RKO (cell line): ENCODE measurements at places on chromosomes 5 and 9.

DNA sequence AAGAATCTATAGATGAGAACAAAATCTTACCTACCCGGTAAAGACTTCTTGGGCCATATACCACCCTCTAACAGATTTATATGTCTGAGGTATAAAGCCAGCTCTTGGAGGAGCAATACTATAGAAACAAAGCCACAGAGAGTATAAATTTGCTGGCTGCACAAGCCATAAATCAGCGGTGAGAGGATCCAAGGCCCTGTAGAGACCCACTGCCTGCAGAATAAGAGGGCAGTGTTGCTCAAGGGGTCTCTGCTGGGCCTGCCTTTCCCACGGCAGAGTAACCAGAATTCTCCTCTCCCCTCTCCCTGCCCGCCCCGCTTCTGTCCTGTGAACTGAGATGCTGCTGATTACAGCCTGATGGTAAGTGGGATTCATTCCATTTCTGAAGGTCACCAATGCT lies 89.2 kb downstream of the NDFIP1 start:
- DNase-seq = no peak

GRCh38 chr5:39654715-39655114 lies 229.9 kb upstream of the DAB2 start:
- DNase-seq = no peak

GRCh38 chr9:96621618-96622017 lies 2.0 kb upstream of the CDC14B start:
- DNase-seq = no peak

DNA sequence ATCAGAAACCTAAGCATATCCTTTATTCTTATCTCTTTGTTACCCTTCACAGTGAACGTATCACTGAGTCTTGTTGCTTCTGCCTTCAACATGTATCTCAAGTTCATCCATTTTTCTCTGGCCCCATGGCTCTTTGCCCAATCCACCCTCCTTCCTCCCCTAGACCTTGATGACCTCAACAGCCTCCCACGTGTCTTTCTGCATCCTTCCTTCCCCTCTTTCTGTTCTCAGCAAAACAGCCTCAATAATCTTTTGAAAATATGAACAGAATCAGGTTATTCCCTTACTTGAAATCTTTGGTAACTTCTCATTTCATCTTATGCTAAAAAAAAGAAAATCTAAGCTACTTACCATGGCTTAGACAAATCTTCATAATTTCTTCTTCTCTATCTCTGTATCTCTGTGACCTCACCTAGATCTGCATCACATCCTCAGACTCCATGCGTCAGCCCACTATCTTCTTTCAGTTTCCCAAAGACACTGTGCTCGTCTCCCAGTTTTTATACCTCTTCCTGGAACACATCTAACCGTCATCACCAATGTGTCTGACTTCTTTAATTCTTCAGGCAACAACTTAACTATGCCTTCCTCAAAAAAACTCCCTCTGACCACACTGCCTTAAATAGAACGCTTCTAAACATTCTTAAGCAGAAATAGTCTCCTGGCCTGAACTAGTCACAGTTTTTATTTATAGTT lies 208.0 kb downstream of the PARP8 start:
- no peak for DNase-seq

DNA sequence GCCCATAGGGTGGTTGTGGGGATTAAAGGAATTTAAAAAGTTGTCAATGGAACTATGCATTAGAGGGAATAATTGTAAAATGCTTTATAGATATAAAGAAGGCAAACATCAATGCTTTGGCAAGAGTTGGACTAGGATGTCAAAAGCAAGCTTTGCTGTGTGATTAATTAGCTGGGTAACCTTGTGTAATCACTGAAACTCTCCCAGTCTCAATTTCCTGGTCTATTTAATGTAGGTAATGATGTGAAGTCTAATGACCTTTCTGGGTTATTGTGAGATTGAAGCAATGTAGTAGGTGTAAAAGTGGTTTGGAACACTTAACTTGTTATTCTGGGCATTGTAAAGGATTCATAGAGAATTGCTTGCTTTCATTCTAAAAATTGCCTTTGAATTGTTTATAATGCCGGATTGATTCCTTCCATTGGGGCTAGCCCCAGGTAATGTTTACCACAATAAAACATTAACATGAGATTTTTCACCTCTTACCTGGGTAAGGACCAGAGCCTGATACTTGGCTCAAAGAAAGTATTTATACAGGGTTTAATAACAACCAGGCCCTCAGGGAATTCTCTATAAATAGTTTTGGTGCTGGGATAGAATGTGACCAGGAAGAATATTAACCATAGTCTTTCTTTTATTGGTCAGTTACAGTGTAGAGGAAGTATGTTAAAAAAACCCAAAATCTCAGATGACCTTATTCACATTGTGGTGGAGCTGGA lies 30.0 kb upstream of the CLINT1 start:
- DNase-seq = no peak

GRCh38 chr5:162334944-162335343 lies 267.4 kb downstream of the GABRG2 start:
- no peak for DNase-seq

- no peak for DNase-seq
Observed at GRCh38 chr9:102840335-102840734, 154.8 kb upstream of the CYLC2 start.
